Suppressor macrophage (primary cell): ENCODE measurements at places on chromosomes 2 and 18.

GRCh38 chr2:232133078-232133477, 171.6 kb downstream of the DIS3L2 start:
- no peak for DNase-seq

DNA sequence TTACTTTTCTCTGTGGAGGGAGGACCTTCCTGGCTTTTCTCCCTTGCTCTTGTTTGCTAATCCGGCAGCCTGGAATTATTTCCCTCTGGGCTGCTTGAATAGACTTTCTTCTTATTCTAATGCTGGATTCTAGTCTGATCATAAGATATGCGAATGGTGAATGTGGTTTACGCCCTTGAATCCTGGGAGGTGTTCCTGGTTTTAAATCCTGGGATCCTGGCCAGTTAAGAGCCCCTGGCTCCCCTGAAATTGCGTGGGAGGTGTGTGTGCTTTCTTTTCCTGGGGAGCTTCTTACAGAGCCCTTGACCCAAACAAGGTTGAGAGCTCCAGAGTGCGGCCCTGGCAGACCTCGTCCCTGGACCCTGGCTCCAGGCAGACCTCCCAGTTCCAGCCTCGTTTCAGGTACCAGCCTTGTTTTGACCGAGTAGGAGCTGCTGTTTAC, 2.8 kb downstream of the SH3BP4 start:
- DNase-seq = no peak

DNA sequence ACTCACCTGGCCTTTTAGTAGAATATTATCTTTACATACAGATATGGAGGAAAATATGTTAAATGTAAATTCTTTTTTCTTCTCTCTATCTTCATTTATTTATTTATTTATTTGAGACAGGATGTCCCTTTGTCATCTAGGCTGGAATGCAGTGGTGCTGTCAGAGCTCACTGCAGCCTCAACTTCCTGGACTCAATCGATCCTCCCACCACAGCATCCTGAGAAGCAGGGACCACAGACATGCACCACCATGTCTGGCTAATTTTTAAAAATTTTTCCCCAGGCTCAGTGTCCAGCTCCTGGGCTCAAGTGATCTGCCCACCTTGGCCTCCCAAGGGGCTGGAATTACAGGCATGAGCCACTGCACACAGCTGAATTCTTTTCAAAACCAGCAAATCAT, 20.3 kb downstream of the KYNU start:
- no peak for DNase-seq

GRCh38 chr2:12081481-12082210, 335.2 kb downstream of the LPIN1 start:
- no peak for DNase-seq

DNA sequence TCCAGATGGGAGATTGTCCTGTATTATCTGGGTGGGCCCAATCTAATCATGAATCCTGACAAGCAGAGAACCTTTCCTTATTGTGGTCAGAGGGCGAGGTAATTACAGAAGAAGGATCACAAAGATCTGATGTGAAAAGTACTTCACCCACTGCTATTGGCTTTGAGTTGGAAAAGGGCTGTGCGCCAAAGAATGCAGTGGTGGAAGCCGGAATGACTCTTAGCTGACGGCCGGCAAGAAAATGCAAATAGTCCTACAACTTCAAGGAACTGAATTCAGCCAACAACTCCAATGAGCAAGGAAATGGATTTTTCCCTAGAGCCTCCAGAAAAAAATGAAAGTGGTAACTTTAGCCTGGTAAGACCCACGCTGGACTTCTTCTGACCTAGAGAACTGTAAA, 67.3 kb downstream of the CTNNA2 start:
- no peak for DNase-seq

DNA sequence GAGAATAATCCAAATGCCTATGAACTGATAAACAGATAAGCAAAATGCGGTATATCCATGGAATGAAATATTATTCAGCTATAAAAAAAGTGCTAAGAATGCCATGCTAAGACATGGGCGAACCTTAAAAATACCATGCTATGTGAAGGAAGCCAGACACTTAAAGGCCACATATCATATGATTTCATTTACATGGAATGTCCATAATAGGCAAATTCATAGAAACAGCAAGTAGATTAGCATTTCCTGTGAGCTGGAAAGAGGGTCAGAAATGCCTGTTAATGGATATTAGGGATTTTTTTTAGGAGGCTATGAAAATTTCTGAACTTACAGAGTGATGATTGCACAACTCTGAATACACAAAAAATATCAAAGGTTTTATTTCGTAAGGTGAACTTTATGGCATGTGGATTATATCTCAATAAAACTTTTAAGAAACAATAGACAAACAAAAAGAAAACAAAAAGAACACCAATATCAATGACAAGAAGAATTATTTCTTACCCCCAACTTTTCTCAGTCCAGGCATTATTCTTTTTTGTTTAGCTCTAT, 1207.7 kb downstream of the SUCLG1 start:
- DNase-seq = no peak

DNA sequence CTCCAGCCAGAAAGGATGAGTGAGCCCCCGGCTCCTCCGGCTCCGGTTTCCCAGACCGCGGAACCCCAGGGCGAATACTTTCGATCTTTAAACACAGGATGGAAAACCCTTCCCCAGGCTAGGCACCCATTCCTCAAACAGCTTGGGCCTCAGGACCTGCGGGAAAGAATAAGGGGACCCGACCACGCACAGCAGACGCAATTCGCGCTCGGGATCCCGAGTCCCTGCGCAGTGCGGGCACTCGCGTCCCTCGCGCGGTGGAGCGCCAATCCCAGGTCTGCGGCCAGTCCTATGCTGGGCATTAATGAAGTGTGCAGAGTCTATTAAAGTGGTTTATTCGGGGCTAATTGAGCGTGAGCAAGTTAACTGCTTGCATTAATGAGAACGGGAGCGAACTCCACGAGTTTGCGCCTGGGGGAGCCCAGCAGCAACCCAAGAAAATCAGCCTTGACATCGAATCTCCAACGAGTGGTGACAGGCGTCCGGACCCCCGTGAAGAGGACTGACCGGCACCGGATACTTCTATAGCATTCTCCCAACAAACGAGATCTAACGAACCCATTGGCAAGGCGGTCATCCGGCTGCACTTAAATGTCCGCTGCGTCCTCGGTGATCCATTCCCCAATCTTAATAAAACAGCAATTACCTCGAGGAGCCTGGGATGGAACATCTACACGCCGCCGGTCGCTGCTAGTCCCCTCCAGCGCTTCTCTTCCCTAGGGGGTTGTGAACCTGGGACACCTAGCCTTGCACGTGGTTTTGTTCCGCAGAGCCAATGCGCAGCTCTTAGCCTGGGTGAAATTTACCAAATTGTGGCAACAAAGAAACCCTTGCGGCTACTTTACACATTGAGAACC, 1.6 kb downstream of the OSR1 start:
- no peak for DNase-seq

- DNase-seq = no peak
Observed at GRCh38 chr2:206056286-206056685, 29.7 kb downstream of the INO80D start.

DNA sequence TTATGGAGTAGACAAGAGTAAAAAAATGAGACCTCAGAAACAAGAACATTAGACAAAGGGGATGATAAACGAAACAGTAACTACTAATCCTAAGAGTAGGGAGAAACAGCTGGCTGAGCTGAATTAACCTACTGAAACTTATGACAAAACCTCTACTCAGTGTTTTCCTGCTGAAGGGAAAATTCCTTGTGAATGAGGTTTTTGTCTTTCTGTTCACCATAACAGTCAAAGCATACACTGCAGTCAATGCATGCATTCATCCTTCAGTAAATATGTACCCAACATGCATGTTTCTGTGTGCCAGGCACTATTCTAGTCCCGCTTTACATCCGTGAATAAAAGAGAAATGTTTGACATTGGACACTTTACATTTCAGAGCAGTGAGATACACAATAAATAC, 805.6 kb upstream of the KLHL29 start:
- no peak for DNase-seq

DNA sequence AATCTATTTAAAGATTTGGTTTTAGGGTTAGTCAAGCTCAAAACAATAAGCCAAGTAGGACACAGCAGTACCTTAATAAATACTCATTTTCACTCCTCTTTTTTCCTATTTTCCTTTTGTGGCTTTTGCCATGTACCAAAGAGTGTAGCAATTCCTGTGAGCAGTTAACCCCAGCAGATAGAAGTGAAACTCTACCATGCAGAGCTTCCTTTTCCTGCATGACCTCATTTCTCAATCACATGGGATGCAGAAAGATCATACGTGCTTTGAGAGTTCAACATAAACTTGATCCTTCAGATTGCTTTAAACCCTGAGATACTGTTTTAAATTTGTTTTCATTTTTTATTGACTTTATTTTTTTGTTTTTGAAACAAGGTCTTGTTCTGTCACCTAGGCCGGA, 99.1 kb upstream of the ARHGAP15 start:
- DNase-seq = peak; percentile 85

- no peak for DNase-seq
Observed at GRCh38 chr2:240204431-240205276, 64.2 kb upstream of the OTOS start.

DNA sequence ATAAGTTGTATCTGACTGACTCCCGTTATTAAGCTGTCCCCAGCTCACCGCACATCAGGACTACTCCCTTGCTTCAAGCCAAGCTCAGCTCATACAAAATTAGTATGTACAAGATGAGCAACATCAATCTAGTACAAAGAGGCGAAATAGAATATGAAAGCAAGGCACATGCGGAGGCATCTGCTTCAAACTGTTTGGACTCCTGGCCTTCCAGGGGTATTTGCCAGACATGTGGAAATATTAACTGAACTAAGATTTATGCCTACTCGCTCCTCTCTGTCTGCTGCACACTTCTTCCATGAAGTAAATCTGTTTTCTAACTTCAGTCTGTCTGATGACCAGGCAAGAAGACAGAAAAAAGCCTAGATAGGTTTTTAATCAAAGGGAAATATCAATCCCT, 499.8 kb downstream of the PID1 start:
- no peak for DNase-seq

GRCh38 chr2:67846370-67847070, 216.3 kb downstream of the C1D start:
- peak; percentile 77 for DNase-seq

GRCh38 chr18:63410792-63411191, 11.5 kb downstream of the VPS4B start:
- DNase-seq = no peak

- DNase-seq = no peak
Observed at GRCh38 chr2:187158452-187158851, 289.6 kb downstream of the CALCRL start.

GRCh38 chr2:225670111-225670974, 270.8 kb downstream of the NYAP2 start:
- DNase-seq = peak; percentile 44

GRCh38 chr2:120441744-120442471, 96.0 kb downstream of the INHBB start:
- no peak for DNase-seq

DNA sequence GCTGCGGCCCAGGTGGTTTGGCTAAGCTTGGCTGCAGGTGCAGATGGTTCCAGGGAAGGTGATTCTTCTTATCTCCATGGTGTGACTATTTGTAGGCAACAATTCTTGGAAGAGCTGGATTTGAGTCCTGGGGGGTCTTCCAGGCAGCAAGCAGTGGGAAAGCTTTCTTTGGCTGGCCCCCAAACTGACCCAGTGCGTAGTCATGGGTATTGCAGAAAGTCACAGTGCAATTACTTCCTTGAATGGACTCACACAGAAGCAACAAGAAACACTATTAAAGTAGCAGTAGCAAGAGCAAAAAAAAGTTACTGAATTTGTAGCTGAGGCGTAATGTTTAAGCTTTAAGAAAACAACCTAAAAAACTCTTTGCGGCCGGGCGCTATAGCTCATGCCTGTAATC, 293.6 kb upstream of the ATP5MC3 start:
- DNase-seq = no peak

DNA sequence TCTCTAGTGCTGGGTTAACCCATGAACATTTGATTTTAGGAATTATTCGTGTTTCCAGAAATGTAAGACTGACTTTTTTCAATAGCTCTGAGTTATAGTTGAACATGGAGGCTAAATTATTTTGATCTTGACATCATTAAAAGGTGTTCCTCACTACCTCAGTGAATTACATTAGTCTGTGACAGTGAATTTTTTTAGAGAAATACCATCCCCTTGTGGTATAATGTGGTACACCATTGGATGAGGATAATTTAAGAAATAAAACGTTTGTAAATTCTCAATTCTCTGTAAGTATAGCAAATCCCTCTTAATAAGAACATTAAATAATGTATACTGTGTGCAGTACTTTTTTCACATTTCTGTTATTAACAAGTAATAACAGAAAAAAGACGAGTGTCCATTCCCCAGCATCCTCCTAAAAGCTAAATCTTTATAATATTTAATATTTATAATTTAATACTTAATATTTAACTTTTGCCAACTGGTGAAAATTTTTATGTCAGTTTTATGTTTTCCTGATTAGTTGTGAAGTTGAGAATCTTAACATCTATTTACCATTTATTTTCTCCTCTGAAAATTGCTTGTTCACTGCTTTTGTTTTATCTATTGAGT, 70.3 kb upstream of the CWC22 start:
- no peak for DNase-seq

- DNase-seq = peak; percentile 84
Observed at GRCh38 chr18:9762526-9762925, 54.4 kb downstream of the RAB31 start.

GRCh38 chr2:152523091-152523490, 188.1 kb downstream of the FMNL2 start:
- DNase-seq = no peak

DNA sequence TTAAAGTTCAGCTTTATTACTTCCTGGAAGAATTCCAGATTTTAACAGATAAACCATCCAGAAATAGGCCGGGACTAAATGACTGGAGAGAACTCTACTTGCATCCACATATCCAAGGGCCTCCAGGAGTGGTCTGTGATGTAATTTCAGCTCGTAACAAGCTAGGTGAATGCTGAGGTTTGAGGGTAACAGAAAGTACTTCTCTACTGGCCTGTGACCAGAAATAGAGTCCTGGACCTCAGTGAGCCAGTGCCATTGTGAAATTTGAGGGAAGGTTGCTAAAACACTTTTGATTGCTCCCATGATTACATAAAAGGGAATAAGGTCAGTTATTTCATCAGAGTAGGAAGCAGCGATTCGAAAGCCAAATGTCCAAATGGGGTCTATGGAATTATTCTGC, 158.1 kb downstream of the DOCK10 start:
- DNase-seq = peak; percentile 89
